Head of caudate nucleus (tissue), 42 donors: ENCODE measurements at places on chromosomes 3 and 15.

DNA sequence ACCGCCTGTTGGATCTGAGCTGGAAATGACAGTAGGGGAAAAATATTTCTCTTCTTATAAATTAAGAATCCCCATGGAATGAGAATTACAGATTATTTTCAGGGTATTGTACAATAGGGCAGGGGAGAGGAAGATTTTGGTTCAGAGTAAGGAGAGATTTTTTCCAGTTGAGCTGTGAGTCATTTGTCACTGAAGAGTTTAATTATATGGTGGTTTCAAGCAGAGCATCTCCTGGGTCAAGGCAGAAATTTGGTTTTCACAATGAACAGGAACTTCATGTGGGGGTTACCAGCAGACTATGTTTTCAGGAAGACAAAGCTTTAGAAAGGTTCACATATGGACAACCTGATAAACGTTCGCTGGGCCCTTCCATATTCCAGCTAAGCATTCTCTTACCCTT lies 182.8 kb upstream of the NR2E3 start:
- no peak for DNase-seq

DNA sequence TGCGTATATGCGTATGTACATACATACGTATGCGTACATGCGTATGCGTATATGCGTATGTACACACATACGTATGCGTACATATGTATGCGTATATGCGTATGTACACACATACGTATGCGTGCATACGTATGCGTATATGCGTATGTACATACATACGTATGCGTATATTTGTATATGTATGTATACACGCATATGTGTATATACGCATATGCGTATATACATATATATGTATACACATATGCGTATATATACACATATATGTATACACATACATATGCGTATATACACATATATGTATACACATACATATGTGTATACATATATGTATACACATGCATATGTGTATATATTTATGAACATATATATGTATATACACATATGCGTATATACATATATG lies 12.1 kb downstream of the MCTP2 start:
- DNase-seq, result no peak

GRCh38 chr3:137324114-137324513 lies 366.3 kb downstream of the IL20RB start:
- no peak for DNase-seq

GRCh38 chr15:70799667-70800450 lies 36.5 kb upstream of the UACA start:
- DNase-seq, result no peak

DNA sequence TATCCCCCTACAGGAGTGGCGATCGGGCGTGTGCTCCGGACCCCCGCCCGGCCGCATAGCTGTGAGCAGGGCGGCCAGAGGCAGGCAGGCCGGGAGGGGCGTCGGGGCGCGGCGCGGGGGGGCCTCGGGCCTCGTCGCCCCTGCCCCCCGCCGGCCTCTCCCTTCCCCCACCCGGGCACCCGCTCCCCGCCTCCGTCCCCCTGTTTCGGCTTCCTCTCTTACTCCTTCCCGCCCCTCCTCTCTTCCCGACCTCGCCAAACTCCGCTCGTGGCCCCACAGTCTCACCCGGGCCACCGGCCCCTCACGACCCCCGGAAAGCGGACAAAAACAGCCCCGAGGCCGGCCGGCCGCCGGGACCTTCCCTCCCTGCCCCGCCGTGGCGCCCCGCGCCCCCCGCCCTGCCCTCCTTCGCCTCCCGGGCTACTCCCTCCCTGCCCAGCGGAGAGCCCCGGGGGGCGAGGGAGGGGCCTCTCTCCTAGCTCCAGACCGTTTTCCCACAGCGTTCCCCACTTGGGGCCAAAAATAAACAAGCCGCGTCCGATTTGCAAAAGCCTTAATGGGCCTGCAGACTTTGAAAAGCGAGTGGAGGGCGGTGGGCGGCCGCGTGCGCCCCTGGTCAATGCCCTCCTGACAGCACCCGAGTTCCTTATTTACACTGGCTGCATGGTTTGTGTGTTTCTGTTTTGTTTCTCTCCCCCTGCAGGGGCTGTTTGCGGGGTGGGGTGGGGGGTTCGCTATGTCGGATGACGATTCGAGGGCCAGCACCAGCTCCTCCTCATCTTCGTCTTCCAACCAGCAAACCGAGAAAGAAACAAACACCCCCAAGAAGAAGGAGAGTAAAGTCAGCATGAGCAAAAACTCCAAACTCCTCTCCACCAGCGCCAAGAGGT lies 1.0 kb downstream of the UBE2E1 start:
- peak; percentile 35 for DNase-seq

- no peak for DNase-seq
These were observed 4.4 kb upstream of the GPX1 start for GRCh38 chr3:49362561-49362960.

GRCh38 chr3:51375136-51375535 lies 10.0 kb upstream of the MANF start:
- DNase-seq, result no peak

DNA sequence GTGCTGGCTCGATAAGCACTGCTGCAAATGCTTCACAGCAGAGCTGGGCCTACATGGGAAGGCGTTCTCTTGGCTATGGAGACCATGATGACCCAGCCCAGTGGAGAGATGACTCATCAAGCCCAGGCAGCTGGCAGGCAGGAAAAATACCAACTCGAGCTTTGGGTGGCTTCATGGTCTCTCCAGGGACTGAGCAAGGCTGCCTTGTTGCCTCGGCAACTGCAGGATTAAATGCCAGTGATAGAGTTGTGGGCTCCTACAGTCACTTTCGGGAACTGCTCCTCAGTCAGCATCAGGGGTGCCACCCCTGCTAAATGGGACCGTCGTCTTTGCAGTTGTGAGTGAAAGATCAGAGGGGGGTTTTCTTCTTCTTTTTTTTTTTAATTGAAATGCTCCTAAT lies 54.6 kb upstream of the MYZAP start:
- DNase-seq, result no peak

DNA sequence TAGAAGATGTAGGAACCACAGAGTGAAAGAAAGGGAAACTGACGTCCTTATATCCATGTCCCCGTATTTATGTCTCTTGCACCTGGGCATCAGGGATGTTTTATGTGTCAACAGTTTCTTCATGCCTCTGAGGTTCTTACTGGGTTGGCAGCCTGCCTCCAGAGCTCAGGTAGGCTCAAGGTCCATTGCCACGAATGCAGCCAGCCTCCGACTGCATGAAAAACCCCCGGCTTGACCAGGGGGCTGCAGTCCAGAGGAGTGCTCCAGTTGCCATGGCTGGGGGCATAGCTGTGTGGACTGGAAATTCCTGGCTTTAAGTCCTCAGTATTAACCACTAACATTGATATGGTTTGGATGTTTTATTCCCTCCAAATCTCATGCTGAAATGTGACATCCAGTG lies 2.8 kb upstream of the CSPG5 start:
- no peak for DNase-seq

DNA sequence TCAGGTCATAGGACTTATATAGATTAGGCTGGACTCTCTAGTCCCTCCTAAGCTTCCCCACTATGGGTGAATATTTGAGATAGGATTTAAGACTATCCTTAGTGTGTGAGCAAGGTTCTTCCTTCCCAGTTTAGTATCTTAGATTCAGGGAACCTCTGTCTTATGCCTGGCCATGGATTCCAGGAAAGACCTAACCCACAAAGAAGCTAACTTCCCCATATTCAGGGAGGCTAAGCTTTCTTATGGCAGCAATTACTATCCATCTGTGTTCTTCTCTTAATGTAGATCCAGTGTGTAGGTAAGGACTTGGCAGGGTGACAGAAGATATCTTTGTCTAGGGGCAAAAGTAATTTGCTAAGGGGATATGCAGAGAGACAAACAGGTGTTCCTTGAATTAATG lies 25.5 kb upstream of the PIK3R4 start:
- DNase-seq, result no peak

GRCh38 chr3:60198179-60198720 lies 1053.0 kb downstream of the FHIT start:
- no peak for DNase-seq

GRCh38 chr3:190968616-190969015 lies 106.1 kb upstream of the GMNC start:
- no peak for DNase-seq

- DNase-seq, result no peak
These were observed 450.0 kb downstream of the NSUN3 start for GRCh38 chr3:94512876-94513275.

DNA sequence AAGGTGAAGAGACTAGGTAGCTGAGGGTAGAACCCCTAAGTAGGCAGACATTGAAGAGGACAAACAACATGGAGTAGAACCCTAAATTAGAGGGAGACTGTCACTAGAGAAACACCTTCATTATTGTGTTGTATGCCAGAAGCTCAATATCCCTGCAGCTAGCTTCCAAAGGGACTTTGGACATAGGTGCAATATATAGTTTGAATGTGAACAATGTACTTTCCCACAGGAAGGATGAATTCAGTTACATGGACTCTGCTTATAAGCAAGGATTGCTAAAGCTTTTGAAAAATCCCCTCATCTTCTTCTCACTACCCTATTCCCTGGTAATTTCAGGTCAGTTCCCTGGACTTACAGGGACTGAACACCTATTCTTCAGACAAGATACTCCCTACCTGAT lies 288.9 kb downstream of the UBE2E2 start:
- DNase-seq, result no peak

GRCh38 chr3:97742036-97742435 lies 22.5 kb upstream of the ARL6 start:
- DNase-seq, result no peak

DNA sequence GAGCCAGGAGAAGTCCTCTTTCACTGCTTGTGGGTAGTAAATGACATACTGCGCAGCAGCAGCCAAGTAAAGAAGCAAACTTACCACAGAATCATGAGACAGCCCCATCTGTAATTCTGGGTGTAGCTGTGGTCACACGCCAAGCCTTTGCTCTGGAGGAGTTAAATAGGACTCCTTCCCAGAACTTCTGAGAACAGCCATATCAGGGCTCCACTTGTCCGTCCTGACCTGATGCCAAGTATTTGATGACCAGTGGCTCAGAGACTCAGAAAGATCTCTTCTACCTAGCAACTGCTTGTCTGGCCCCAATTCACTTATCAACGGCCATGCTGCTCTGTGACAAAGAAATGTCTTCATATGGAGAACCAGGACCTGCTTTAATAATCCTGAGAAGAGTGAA lies 20.6 kb upstream of the GOLIM4 start:
- no peak for DNase-seq

- no peak for DNase-seq
These were observed 54.3 kb downstream of the BDH1 start for GRCh38 chr3:197501496-197501878.

- no peak for DNase-seq
These were observed 27.2 kb upstream of the ADAMTS7 start for GRCh38 chr15:78838489-78838888.

DNA sequence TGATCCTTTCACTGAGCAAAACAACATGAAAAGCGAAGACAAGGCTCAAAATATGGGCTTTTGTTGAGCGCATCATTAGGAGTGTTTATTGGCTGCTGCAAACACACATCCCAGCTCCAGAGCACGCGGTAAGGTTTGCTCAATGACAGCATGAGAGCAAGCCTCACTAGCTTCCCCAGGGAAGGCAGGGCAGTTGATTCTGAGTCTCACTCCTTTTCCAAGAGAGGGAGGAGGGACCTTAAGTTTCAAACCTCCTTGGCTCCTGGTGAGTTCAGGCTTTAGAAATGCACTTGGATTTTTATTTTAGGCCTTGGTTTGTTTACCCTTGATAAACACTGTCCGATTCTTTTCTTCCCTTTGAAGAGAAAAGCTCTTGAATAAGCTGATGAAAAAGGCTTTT lies 69.1 kb upstream of the CACNA2D3 start:
- no peak for DNase-seq

- DNase-seq, result no peak
These were observed 437 bp downstream of the MKRN2OS start for GRCh38 chr3:12544652-12545472.

DNA sequence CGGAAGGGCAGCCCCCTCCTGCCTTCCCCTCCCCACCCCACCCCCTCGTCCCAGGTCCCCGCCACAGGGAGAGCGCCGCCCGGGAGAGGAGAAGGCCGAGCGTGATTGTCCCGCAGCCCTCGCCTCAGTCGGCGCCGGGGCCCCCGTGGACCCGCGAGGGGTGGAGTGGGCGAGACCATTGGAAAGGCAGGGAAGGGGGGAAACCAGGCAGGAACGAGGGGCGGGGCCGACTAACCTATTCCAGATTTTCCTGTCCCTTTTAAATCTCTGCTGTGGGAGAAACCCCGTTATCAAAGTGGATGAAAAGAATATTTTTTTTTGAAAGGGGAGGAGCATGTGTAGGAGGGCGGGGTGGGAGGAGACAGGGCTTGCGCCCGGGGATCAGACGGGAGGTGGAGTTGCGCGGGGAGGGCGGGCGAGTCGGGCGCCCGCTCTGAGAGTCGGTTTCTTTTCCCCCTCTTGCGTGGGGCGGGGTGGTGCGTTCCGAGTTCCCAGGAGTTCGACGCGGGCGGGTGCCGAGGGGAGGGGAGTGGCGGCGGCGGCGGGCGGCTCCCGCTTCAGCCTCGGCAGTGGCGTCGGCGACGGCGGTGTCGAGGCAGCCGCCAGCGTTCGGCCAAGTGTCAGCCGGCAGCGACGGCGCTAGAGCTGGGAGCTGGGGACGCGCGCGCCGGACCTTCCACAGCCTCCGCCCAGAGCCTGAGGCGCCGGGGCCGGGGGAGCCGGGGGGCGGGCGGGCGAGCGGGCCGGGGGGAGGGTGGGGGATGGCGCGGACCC lies at the start of gene NECTIN3:
Gene NECTIN3 (plus strand): TSS at position 560 of the 774 bp plus-strand sequence. CDS start 202 bp downstream, at position 762.
- peak; percentile 94 for DNase-seq

DNA sequence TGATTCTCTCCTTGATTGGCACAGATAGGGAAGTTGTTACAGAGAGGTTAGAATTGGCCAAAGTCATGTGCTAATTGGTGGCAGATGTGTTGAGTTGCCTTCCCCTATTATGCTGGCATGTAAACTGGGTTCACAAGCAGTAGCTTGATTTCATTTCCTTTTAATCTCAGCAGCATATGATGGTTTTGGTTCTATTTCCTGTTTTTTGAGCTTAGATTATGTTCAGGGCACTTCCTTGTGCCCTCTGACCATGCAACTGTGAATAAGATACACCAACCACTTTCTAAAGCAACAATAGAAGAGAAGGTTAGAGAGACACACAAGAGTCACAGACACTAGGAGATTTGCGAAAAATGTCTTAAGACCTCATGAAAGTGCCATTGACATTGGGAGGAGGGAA lies 16.5 kb downstream of the HPS3 start:
- no peak for DNase-seq

DNA sequence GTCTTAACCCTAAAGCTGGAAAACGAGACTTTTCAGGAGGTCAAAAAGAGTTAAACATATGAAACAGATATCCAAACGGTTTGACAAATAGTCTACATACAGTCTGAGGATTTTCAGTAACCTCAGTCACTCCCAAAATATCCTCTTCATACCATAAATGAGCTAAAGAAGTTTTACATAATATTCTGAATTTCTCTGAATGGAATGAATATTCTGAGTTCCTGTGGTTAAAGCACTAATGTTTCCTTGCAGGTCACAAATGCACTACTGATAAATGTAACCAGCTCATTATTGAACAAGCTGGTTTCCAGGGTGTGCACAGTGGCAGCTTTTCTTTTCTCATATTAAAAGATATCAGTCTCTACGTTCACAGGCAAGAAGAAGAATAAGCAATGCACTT lies 137.4 kb upstream of the POU1F1 start:
- DNase-seq, result no peak

GRCh38 chr3:55899887-55900286 lies 412.8 kb upstream of the WNT5A start:
- DNase-seq, result no peak
